NCI-H1105 (cell line): ENCODE measurements at places on chromosomes 6 and 20.

GRCh38 chr6:110098511-110099116, 80.9 kb downstream of the WASF1 start:
- peak; percentile 34 for DNase-seq

DNA sequence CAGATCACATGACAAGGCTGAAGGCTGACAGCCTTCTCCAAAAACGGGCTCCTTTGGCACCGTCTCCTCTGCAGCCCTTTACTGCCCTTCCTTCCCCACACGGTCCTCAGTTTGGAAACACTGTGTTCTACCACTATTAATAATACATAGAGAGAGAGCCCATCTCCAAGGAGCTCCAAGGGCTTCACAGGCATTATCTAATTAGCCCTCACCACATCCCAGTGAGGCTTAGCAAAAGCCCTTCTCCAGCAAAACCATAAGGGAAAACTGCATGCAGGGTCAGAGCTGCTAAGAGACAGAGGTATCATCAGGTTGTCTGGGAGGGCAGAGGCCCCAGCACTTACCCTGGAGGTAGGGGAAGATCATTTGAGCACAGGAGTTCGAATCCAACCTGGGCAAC, 169.3 kb upstream of the JARID2 start:
- DNase-seq, result no peak

DNA sequence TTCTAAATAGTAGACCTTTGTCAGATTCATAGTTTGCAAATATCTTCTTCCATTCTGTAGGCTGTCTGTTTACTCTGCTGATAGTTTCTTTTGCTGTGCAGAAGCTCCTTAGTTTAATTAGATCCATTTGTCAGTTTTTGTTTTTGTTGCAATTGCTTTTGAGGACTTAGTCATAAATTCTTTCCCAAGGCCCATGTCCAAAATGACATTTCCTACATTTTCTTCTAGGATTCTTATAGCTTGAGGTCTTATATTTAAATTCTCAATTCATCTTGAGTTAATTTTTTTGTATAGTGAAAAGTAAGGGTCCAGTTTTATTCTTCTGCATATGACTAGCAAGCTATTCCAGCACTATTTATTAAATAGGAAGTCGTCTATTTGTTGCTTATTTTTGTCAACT, 287.0 kb downstream of the PACRG start:
- DNase-seq, result no peak

GRCh38 chr6:130019326-130020072, 1.1 kb downstream of the L3MBTL3 start:
- no peak for DNase-seq

DNA sequence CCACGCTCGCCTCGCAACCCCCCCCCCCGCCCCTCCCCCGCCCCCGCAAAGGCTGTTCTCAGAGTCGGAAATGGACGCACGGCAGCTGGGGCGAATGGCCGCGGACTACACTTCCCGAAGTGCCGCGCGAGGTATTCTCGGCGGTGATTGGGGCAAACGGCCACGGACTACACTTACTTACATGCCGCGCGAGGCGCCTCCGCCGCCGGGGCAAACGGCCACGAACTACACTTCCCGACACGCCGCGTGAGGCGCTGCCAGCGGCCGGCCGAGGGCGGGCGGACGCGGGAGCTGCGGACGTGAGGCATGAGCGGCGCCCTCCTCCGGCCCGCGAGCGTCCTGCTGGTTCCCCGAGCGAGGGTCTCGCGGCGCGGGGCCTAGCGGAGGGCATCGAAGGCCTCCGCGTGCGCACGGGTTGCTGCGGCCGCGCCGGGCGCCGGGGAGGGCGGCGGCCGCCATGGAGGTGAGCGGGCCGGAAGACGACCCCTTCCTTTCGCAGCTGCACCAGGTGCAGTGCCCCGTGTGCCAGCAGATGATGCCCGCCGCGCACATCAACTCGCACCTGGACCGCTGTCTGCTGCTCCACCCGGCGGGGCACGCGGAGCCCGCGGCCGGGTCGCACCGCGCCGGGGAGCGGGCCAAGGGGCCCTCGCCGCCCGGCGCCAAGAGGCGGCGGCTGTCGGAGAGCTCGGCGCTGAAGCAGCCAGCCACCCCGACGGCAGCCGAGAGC, at the start of gene WRNIP1:
Gene WRNIP1 (plus strand): TSS at position 228 of the 730 bp plus-strand sequence. CDS start 230 bp downstream, at position 458.
- peak; percentile 99 for DNase-seq

DNA sequence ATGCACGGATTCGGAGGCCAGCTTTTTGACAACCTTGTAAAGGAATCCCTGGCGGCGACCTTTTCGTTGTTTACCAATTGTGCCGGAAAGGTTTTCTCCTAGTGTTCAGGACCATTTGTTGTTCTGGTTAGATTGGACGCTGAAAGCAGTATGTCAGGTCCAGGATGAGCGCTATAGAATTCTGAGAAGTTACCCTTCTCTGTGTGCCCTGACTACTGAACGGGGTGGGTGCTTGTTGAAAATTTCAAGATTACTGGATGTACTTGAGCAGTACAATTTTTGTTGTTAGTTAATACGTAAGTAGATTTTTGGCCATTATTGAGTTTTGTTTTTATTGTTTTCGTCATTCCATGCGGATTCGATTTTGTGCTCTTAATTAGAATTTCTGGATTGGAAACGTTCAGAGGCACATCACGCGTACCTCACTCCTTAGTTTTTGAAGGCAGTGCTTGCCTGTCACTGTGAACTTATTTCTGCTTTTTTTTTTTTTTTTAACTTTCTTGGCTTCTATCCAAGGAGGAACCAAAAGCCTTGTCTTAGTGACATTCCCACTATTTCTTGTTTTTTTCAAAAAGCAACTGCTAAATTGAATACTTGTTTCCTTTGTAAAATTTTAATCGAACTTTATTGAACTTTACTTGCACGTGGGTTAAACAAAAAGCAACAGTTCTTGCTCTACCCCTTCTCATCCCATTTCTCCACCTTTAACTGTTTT, 898 bp downstream of the XRN2 start:
- DNase-seq, result no peak

- no peak for DNase-seq
These were observed 172.6 kb upstream of the MOCS1 start for GRCh38 chr6:40106840-40107239.

DNA sequence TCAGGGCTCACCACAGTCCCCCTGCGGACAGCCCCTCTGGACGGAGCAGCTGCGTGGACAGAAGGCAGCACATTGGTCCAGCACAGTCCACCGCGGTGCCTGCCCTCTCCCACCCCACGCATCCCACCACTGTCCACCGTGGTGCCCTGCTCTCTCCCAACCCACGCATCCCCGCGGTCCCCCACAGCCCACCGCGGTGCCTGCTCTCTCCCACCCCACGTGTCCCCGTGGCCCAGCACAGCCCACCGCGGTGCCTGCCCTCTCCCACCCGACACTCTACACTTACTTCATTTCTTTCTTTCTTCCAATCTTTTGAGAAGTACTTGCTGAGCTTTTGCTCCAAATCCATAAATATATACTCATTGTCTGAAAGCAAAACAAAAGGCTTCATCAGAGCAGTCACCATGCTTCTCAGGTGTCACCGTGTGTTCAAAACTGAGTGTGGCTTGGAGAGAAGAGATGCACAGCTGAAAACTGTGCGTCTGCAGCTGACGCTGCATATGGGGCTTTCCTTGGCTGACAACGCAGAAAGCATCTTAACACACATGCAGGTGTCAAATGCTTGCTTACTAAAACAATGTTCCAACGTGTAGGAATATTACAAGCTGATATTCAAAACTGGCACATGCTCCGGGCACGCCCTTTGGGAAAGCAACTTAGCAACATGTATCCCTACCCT, 11.8 kb downstream of the FRMD1 start:
- no peak for DNase-seq

DNA sequence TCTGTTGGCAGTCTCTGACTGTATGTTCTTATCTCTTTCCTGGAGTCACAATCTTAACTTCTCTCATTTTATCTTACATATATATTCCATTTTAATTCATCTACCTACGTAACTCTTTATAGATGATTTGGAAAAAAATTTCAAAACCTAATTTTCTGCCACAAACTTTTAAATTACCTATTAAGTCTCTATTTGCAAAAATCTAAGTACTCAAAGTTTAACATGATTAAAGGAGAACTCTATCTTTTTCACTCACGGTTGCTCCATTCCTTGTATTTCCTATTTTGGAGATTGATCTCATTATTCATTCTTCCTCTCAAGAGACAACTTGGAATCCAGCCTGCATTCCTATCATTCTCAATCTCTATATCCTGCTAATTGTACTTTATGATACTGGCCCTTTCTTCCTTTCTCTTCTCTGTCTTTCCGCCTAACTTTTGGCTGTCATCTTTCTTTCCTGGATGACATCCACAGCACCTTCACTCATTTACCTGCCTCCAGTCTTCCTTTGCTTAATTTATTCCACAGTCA, 1071.1 kb upstream of the CITED2 start:
- no peak for DNase-seq

DNA sequence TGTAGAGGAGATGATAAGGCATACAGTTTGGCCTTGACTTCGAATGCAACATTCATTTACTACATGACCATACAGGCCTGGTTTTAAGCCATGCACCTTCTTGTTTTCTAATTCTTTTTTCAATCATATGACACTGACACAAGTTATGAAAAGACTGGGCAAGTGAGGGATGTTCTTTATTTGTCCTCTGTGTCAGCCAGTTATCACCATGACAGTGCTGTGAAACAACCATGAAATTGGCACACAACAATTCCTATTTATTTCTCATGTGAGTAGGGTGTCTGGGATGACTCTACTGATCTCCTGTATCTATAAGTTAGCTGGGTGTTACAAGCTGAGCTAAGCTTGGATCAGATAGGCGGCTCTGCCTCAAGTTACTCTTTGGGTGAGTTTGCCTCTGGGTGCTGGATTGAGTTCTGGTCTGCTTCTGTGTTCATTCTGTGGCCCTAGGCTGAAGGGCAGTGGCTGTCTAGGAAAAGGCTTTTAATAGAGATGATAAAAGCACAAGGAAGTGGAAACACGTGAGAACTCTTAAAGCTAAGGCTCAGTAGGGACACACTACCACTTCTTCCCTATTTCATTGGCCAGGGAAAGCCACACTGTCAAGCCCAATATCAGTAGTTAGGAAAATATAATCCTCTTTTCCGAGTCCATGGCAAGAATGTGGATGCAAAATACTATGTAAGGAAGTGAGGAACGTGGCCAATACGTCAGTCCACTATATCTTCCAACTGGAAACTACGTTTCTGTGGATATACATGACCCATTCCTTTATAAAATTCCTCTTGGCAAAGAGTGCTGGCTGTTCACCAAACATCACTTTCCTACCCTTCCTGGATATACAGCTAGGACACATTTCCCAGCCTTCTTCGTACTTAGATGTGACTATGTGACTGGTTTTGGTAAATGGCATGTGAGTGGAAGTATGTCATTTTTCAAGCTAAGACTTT, 126.2 kb upstream of the RNF24 start:
- DNase-seq, result no peak

DNA sequence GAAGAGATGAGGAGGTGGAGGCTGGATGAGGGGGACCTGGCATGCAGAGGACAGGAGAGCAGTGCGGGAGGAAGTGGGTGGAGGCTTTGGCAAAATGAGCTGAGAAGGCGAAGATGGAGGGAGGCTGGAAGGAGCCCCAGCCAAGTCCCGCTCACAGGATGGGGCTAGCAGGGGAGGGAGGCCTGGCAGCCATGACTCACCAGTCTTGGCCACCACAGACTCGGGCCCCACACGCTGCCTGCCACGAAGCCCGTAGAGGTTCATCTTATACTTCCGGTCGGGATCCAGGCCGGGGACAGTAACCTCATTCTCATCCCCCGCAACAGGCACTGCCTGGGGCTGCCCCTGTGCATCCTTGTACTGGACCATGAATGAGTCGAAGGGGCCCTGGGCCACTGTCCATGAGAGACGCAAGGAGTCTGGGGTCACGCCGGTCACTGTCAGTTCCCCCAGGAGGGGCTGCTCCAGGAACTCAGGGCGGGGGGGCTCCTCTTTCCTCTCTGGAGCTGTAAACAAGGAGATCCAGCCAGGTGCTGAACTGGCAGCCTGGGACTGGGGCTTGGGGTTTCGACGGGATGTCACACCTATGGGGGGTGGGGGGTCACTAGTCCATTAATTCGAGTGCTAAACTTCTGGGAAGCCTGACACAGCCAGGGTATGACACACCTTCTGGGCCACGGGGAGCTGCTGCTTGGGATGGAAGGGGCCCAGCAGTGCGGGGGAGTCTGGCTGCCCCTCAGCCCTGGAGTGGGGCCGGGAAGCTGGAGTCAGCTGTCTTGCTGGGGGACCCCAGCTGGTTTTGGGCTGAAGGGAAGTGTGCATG, 27.8 kb downstream of the TNXB start:
- no peak for DNase-seq

GRCh38 chr20:16637797-16638196, 64.5 kb upstream of the KIF16B start:
- no peak for DNase-seq
